ENCODE measurements at places on chromosomes 7 and 10.

GRCh38 chr10:66882271-66882670 is 43.6 kb upstream of the LRRTM3 start:
- no peak for DNase-seq

DNA sequence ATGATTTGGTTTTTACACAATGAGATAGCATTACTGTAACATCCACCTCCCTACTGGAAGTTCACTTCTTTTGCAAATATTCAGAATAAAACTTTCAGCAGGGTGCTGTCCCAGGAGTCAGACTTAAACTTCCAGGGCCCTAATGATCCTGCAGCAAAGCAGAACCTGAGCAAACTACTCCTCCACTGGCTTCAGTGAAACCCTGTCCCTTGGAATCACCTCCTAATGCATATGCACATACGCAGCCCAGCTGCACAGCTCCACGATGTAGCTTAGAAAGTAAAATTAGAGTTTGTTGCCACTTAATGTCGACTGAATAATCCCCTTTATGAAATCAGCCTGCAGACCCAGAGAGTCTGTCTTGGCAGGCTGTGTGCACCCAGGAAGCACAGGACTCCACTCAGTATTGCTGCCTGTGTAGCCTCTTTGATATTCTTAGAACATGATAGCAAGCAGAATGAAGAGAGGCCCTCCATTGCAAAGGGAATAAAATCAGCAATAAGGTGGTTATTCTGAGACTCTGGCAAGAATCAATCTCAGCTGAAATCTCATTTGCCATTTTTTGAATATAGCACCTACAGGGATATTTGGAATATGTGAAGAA is 1.6 kb downstream of the NPSR1 start:
- DNase-seq = no peak

DNA sequence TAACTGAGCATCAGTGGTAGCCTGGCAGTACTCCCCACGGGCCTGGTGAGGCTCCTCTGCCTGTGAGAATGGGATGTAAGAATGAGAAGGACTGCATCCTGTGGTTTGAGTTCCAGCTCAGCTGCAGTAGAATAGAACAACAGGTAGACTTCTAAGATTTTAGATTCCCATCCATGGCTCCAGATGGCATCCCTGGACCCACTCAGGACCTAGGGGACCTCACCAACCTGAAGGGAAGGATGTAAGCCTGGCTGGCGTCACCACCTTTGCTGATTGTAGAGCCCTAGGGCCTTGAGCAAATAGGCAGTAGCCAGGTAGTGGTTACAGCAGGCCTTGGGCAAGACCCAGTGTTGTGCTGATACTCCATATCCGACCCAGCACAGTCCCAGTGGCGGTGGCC is 9.6 kb upstream of the AOC1 start:
- DNase-seq = no peak

DNA sequence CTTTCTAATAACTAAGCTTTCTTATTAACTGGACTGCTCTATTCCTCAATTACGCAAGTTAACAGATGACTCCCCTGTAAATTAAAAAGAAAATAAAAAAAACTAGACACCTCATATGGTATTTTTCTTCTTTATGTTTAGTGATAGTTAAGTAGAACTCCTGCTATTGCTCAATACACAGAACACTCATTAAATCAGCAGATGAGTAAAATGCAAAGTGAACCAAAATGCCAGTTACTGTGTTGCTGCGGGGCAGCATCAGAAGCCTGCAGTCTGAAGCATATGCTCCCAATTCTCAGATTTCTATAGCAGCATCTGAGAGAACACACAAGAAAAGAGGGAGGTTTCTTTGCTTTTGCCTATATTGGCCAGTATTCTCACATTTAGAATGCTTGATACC is 28.4 kb downstream of the CDK6 start:
- no peak for DNase-seq

DNA sequence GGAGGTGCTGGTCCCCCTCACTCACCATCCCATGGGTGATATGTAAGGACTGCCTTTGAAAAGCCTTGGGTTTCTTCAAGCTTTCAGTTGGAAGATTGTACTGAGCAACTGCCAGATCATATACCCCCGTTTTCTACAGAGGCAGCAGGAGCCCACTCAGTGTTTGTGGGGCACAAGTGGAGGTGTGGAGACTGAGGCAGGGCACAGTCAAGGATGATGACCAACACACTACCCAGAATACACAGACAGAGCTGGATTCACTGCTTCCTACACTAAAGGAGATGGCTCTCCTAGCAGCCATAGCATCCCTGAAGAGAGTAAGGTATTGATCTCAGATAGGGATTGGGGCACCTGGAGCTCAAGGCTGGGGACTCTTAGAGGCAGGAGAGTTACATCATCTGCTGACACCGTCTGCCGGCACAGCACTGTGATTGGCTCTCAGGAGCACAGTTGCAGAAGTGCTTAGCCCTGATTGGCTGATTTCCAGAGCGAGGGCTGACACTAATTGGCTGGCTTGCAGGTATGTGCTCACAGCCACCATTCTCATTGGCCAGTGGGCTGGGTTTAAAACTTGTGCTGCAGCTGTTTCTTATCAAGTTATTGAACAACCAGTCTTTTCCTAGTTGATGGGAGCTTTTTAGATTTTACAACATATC is 77.9 kb upstream of the PFKP start:
- no peak for DNase-seq

GRCh38 chr10:131258256-131258655 is 53.3 kb downstream of the TCERG1L start:
- DNase-seq = no peak

DNA sequence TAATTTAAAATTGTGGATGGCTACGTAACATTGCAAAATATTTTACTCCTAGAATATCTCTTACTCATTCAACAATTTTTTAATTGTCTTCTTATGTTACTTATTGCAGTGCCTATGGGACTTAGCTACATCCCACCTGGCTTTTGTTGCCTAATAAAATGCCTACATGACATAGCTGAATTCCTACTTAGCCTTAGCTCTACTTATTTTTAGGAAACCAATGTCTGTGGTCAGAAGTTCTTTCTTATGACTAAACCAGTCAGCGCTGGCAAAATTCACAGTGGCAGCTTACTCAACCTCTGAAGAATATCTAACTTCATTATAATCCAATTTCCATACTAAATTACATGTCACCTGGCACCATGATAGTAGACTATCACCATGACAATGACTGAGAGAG is 1612.4 kb upstream of the LRRTM3 start:
- DNase-seq = no peak

- no peak for DNase-seq
These were observed 22.2 kb downstream of the TMEM209 start for GRCh38 chr7:130182990-130183389.

DNA sequence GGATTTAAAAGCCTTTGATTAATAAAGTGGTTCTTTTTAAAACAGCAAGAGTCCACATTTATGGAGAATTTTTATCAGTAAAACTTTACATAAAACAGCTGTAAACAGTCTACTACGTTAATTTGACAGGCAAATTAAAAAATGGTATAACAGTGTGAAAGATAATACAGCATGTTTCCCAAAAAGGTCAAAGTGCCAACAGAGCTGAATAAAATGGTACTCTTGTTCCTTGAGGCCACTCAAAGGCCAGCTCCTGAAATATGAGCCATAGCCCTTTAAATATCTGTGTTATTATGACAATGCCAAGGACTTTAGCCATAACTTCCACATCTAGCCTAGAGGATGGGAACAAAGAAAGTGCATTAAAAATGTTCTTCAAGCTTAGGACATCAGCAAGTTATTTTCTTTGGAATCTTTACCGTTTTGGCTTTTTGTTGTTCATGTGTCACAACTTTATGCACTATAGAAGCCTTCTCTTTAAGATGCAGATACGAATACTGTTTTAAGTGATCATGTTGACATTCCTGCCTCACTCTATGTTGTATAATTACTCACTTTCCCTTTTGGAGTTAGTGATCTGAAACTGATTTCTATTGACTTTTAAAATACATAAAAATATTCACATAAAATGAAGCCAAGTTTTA is 165.6 kb downstream of the RNLS start:
- DNase-seq = no peak

- DNase-seq = no peak
These were observed 335 bp upstream of the CHCHD1 start for GRCh38 chr10:73781548-73781878.

DNA sequence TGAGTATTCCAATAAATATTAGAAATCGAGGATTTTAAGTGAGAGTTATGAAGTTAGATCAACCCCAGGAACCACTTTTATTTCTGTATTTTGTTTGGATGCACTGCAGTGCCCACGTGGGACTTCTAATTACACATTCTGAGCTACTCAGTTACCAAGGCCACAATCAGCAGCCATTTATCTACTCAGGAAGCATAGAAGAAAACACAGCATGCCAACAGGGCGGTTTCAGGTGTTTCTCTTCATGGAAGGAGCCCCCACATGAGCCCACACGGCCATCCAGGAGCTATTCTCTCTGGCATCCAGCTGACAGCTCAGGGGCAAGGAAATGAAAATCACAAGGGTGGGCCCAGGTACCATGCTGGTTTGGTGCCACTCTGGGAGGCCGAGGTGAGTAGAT is 266.5 kb upstream of the MKLN1 start:
- DNase-seq = no peak

GRCh38 chr7:1679326-1679965 is 9.4 kb downstream of the ELFN1 start:
- DNase-seq = peak; percentile 30

DNA sequence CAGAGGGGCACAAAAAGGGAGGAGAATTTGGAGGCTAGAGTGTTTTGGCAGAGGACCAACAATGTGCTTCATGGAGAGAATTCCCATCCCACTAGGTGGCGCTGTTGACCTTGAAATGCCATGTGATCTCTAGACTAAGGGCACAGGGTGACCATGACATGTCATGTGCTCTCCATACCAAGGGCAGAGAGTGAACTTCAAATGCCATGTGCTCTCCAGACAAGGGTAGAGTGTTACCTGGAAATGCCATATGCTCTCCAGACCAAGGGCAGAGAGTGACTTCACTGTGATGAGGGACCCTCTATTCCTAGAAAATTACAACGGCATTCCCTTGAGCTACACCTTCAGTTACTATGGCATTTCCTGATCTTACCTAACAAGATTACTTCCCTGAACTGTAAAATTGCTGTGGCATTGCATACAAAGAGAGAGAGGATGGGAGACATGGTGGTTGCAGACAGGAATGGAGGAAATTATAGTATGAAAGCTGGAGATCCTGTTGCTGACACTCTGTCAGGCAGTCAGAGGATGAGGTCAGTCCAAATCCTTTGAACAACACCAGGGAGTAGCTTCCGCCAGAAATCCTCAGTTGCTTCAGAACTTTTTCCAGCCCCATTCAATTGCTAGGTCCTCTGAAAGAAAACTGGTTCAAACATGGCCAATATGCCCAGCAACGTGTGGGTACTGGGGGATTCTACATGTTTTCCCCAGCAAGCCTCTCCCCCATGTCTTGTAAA is 60.9 kb upstream of the ACSM6 start:
- DNase-seq = peak; percentile 91

DNA sequence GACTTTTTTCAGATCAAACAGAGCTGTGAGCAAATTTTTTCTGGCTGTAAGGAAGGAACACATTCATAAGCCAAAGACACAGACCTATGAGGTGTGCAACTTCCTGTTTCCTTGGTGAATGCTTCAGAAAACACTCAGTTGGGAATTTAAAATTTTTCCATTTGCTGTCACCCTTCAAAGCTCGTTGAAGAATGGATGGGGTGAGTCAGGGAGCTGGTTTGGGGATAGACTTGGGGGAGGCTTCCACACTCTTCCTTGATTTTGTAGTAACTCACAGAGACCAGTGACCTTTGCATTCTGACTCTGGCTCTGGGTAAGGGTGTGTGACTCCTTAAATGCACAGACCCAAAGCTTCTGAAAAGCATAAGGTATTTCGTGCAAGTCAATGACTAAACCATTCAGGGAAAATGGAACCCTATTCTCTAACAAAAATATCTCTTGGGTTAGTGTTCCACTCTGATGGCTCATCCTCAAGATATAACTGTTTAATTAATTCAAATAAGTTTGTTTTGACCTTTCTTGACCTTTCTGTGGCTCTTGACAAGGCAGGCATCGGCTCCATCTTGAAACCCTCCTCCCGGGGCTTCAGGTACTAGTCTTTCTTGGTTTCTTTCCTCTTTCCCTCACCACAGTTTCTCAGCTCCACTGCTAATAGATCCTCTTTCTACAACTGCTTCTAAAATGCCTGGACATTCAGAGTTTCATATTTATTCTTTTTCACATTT is 227.8 kb upstream of the INHBA start:
- DNase-seq = no peak

- peak; percentile 63 for DNase-seq
These were observed 70.0 kb downstream of the NEURL1 start for GRCh38 chr10:103563231-103564115.

- DNase-seq = no peak
These were observed 62.4 kb downstream of the COPG2 start for GRCh38 chr7:130606161-130606560.
